ENCODE measurements at places on chromosomes 5 and 9. TPM values are rescaled to one million over a fixed set of nuclear protein-coding genes. Genes with fewer than 3 reads are reported as not detected.

- H3K4me3 ChIP-seq: no peak overlapping the region
- H3K4me1 ChIP-seq: peaks cover 37% of the 10 kb centered on the region
- H3K27me3 ChIP-seq: no peaks in the 10 kb centered on the region
- H3K36me3 ChIP-seq: no peaks in the 10 kb centered on the region
- no peak for DNase-seq
These were observed 4.8 kb downstream of the RECK start for GRCh38 chr9:36041506-36041905.

- no peak overlapping the region for H3K27ac ChIP-seq
- H3K36me3 ChIP-seq: no peaks in the 10 kb centered on the region
- no peak overlapping the region for H3K4me3 ChIP-seq
- H3K4me1 ChIP-seq: no peaks in the 10 kb centered on the region
These were observed 20.0 kb upstream of the TIFAB start for GRCh38 chr5:135472141-135472540.

- H3K27ac ChIP-seq: no peak overlapping the region
- no peaks in the 10 kb centered on the region for H3K36me3 ChIP-seq
- no peaks in the 10 kb centered on the region for H3K4me1 ChIP-seq
- H3K4me3 ChIP-seq: no peak overlapping the region
- no peak for DNase-seq
- H3K27me3 ChIP-seq: no peaks in the 10 kb centered on the region
These were observed 127.8 kb downstream of the MED27 start for GRCh38 chr9:131951905-131952304.

DNA sequence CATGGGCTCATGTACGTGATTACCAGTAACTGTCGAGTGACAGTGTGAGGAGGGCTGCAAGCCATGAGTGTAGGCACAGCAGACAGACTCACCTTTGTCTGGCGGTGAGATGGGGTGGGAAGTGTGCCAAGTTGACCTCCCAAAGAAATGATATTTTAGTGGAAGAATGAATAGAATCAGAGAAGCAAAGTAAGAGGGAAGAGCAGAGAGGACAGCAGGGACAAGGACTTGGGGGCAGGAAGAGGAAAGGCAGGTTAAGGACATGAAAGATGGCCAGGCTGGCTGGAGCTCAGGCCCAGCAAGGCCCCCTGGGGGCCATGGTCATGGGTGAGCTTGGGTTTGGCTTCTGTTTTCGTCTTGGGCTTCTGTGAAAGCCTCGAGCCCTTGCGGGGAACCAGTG lies 20.2 kb downstream of the TGFBI start:
- no peaks in the 10 kb centered on the region for H3K36me3 ChIP-seq
- no peak for DNase-seq
- H3K27ac ChIP-seq: no peak overlapping the region

DNA sequence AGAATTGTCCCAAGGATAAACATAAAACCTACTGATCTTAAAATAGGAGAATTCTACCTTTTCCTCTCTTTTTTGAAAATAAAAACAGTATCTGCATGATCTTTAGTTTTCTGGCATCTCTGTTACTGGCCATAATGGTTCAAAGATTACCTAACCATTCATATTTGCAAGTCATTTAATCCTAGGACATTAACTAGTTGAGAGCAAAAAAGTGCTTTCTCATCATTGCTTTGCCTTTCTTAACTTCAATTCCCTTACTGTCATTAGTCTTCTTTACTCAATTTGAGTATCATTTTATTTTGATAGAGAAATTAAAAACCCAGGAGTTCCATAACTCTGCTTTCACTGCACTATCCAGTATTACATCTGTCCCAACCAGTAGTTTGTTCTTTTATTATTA lies 68.6 kb downstream of the RFX3 start:
- H3K27ac ChIP-seq: no peak overlapping the region
- no peak overlapping the region for H3K4me3 ChIP-seq
- H3K27me3 ChIP-seq: no peaks in the 10 kb centered on the region

DNA sequence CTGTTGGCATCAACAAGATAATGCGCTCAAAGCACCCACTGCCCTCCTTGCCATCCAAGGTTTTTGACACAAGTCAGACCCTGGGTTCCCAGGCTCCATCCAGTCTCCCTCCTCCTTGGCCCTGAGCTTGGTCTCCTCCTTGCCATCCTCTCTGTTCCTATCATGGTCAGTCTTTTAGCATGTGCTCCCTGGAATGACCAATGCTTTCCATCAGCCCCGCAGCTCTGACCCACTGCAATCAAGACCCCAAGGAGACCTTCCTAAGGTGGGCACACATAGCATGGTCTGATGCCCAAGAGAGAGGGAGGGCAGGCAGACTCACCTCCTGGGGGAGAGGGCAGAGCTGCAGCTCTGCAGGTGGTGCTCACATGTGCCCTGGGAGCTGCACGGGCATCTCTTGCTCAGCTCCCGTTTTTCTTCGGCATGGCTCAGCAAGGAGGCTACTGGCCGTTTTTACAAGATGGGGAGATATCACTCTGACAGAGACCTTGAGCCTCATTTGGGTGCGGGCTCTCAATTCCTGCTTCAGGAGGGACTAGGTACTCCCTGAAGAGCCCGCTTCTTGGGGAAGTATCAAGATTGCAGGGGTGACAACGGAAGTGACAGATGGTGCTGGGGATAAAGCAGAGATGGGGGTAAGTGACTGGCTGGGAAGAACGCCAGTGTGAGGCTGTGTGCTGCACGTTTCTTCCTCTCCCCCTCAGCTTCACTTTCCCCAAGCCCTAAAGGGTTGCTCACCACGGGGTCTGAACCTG lies 3.3 kb downstream of the SEPTIN8 start:
- H3K4me1 ChIP-seq: peaks cover 77% of the 10 kb centered on the region
- H3K36me3 ChIP-seq: no peaks in the 10 kb centered on the region
- no peaks in the 10 kb centered on the region for H3K27me3 ChIP-seq
- H3K4me3 ChIP-seq: no peak overlapping the region

DNA sequence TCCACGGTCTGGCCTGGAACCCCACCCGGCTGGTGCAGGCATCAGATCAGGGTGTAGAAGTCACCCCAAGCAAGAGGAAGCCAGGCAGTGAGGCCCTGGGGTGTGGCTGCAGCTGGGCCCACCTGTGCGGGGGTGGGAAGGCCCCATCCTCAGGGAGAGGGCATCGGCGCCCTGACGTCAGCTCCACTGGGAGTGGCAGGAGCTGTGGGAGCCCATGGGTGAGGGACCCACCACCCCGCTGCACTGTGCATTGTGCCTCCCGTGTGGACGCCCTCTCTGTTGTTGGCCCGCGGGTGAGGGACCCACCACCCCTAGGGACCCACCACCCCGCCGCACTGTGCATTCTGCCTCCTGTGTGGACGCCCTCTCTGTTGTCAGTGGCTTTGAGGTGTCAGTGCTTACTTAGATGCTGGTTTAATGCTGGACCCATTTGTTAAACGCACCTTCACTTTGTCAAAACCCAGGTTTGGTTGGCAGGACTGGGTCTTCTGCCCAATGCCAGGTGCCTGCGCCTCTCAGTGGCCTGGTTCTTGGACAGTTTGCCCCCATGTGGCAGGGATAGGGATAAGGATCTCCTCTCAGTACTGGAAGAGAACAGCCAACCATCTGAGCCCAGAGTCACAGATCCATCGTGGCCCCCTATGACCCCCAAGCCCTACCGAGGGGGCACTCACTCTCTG lies 6.9 kb upstream of the EXOC3 start:
- H3K4me3 ChIP-seq: no peak overlapping the region
- no peak overlapping the region for H3K27ac ChIP-seq
- no peak for DNase-seq
- H3K36me3 ChIP-seq: no peaks in the 10 kb centered on the region

- H3K27ac ChIP-seq: no peak overlapping the region
- no peaks in the 10 kb centered on the region for H3K36me3 ChIP-seq
These were observed 123.5 kb upstream of the COL5A1 start for GRCh38 chr9:134518004-134518606.

GRCh38 chr5:74257645-74258313 lies 382.7 kb downstream of the ENC1 start:
- H3K4me3 ChIP-seq: no peak overlapping the region
- peaks cover 22% of the 10 kb centered on the region for H3K4me1 ChIP-seq
- H3K36me3 ChIP-seq: no peaks in the 10 kb centered on the region
- DNase-seq: peak; percentile 95

GRCh38 chr9:68861436-68861835 lies 152.5 kb downstream of the PRKACG start:
- DNase-seq: no peak
- H3K36me3 ChIP-seq: no peaks in the 10 kb centered on the region
- no peaks in the 10 kb centered on the region for H3K27me3 ChIP-seq
- no peak overlapping the region for H3K4me3 ChIP-seq

DNA sequence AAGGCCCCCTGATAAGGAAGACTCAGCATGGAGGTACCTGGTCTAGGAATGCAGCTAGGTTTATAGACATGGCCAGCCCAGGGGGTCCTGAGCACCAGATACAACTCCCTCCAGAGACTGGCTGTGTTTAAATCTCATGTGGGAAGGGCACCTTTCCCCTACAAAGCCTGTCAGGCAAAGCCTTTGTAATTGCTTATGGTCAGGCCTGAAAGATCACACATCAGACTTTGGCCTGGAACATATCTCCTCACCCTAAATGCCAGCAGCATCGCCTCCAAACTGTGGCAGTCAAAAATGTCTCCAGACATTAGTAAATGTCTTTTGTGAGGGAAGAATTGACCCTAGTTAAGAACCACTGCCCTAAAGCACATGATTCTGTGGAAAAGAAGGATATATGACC lies 51.6 kb upstream of the MACIR start:
- H3K4me1 ChIP-seq: no peaks in the 10 kb centered on the region
- H3K27ac ChIP-seq: no peak overlapping the region

DNA sequence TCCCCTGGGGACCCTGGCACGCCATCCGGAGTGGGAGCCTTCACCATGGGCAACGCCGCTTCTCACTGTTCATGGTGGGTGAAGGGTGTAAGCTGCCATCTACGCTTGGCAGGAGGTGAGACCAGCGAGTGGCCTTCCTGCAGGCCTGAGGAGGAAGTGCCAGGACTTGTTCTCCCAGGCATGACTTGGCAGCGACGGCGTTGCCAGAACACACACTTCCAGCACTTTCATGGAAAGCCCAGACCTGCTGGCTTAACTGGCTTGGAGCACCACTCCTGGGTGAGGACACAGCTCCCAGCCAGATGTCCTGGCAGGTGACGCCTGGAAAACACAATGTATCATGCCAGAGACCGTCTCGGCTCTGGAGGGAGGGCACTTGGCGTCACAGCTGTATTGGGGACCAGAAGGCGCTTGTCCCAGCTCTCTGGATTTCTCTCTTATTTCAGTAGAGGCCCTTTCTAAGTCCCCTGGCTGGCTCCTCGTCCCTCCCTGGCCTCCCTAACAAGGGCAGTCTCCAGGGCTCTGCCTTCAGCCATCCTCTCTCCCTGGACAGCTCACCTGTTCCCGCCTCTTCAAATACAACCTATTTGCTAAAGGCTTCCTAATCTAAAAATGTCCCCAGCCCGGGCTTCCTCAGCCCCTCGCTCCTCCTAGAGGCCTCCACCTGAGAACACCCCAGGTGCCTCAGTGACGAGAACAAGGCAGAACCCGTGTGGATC lies 188.3 kb downstream of the OLFM1 start:
- no peaks in the 10 kb centered on the region for H3K27me3 ChIP-seq
- no peak for DNase-seq
- no peaks in the 10 kb centered on the region for H3K36me3 ChIP-seq
- H3K4me3 ChIP-seq: no peak overlapping the region

DNA sequence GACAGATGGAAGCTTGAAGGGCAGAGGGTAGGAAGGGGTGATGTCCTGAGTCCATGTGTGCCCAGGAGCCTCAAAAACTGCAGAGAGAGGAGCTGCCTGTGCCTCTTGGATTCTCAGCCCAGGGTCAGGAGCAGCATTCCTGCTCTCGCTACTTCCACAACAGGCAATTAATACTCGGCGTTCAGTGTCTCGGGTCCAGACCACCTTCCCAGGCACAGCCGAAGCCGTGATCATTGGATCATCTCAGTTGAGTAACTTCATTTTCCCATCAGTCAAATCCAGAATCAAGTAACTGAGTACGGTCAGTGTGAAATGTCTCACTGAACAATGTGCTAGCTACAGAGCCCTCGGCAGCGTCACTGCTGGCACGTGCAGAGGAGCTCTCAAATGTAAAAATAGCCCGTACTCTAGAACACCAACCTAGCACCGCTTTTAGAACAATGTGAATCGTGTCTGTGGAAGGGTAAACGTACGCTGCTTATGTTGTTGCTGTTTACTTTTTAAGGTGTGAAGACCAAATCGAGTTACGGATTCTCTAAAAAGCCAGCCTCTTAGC lies 63.5 kb upstream of the IRX4 start:
- H3K36me3 ChIP-seq: no peaks in the 10 kb centered on the region
- no peak for DNase-seq

- H3K4me1 ChIP-seq: peaks cover 8% of the 10 kb centered on the region
- no peaks in the 10 kb centered on the region for H3K27me3 ChIP-seq
- no peak overlapping the region for H3K4me3 ChIP-seq
These were observed 89.4 kb downstream of the SNX18 start for GRCh38 chr5:54607006-54607405.

DNA sequence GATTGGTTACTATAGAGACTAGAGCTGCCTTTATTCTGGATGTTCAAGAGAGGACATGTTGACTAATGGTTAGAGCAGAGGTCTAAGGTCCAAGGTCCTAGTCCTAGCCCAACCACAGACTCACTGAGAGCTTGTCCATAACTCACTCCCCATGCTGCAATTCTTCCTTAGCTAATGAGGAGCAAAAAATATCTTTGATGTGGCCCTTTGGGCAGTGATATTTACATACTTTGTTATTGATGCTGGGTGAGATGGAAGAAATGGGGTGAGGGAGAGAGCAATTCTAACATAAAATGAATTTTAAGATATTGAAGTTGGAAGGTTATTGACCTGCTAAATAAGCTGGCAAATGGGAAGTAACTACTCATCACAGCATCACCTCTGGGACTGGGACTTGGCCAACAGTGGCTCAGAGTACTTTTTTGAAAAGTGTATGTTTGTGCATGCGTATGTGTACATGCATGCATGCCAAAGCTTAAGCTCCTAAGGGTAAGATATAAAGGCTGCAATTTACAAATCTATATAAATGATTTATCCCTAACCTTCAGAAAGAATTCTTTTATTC lies 58.0 kb upstream of the ANKRD55 start:
- H3K4me1 ChIP-seq: no peaks in the 10 kb centered on the region
- no peak overlapping the region for H3K4me3 ChIP-seq
- no peaks in the 10 kb centered on the region for H3K36me3 ChIP-seq
- H3K27ac ChIP-seq: no peak overlapping the region
- H3K27me3 ChIP-seq: no peaks in the 10 kb centered on the region

The KCNMB1 gene
- total RNA-seq: 4.9 TPM

The CDH9 gene
- total RNA-seq: not detected

The BTNL8 gene
- not detected for total RNA-seq

The MYO10 gene
- total RNA-seq: 22.1 TPM

The SHISAL2B gene
- total RNA-seq: not detected

The FAM120A gene
- total RNA-seq: 98.2 TPM

The CCDC69 gene
- 84.5 TPM for total RNA-seq

The TAF1L gene
- not detected for total RNA-seq

The ROR2 gene
- 22.3 TPM for total RNA-seq

The PCDHGA5 gene
- total RNA-seq: 8.6 TPM

The PCSK1 gene
- total RNA-seq: 1.7 TPM

The TICAM2 gene
- 0.98 TPM for total RNA-seq

The CKMT2 gene
- 3.4 TPM for total RNA-seq

The NLN gene
- 6.6 TPM for total RNA-seq

The CNTFR gene
- total RNA-seq: 8.3 TPM

The GRK6 gene
- total RNA-seq: 28.7 TPM
